ENCODE measurements at places on chromosomes 6 and 20. TPM values are rescaled to one million over a fixed set of nuclear protein-coding genes. Genes with fewer than 3 reads are reported as not detected.

The BTN1A1 gene
- total RNA-seq: 0.38 TPM

The SLCO4A1 gene
- total RNA-seq: 38.3 TPM

The LRRN4 gene
- 2.2 TPM for total RNA-seq

The PI16 gene
- total RNA-seq: not detected

The MAP3K7 gene
- total RNA-seq: 47.1 TPM

The HCK gene
- 1.2 TPM for total RNA-seq

The RIPPLY2 gene
- 5.4 TPM for total RNA-seq

The LY6G6F gene
- total RNA-seq: not detected

The WFDC10B gene
- total RNA-seq: not detected

The VEGFA gene
- 61.1 TPM for total RNA-seq

The KCNK16 gene
- total RNA-seq: not detected

The GSS gene
- 63.3 TPM for total RNA-seq

The IYD gene
- total RNA-seq: not detected

The SPATA25 gene
- 7.5 TPM for total RNA-seq

The TFEB gene
- 1.7 TPM for total RNA-seq

The FRK gene
- total RNA-seq: 0.12 TPM

The IL17A gene
- not detected for total RNA-seq

The VSX1 gene
- 0.16 TPM for total RNA-seq

The POU5F1 gene
- total RNA-seq: 3,419 TPM

The CYP39A1 gene
- total RNA-seq: 1.8 TPM

The SLC2A10 gene
- total RNA-seq: 14.6 TPM

The CST2 gene
- total RNA-seq: not detected

The NEURL2 gene
- 10.9 TPM for total RNA-seq

The METTL24 gene
- not detected for total RNA-seq

The MCM9 gene
- total RNA-seq: 16.6 TPM

The ADGB gene
- not detected for total RNA-seq

The PRRC2A gene
- total RNA-seq: 273 TPM

The F13A1 gene
- 11.4 TPM for total RNA-seq

The IMPG1 gene
- not detected for total RNA-seq

The SDHAF4 gene
- 12.2 TPM for total RNA-seq

The CLVS2 gene
- 0.66 TPM for total RNA-seq

The PPP1R16B gene
- 12.0 TPM for total RNA-seq

The TSPYL4 gene
- 16.2 TPM for total RNA-seq

The CRISP2 gene
- 0.50 TPM for total RNA-seq

The HAO1 gene
- total RNA-seq: not detected

The CYP24A1 gene
- 0.12 TPM for total RNA-seq

The APOM gene
- 1.2 TPM for total RNA-seq

The OR2J3 gene
- 0.35 TPM for total RNA-seq

The OR2H2 gene
- total RNA-seq: not detected

The SSTR4 gene
- not detected for total RNA-seq

The NKAPL gene
- total RNA-seq: 1.6 TPM

The MBOAT1 gene
- total RNA-seq: 20.9 TPM

The ULBP2 gene
- 1.1 TPM for total RNA-seq

The NHSL1 gene
- 24.5 TPM for total RNA-seq

The MUC21 gene
- not detected for total RNA-seq

The TMEM242 gene
- 3.7 TPM for total RNA-seq

The PLG gene
- total RNA-seq: not detected

The HLA-G gene
- total RNA-seq: 1.5 TPM

The TMEM170B gene
- total RNA-seq: 8.6 TPM

The SGK2 gene
- total RNA-seq: 0.08 TPM

The MLIP gene
- not detected for total RNA-seq

The THBS2 gene
- 44.7 TPM for total RNA-seq
